Ascending aorta (tissue), 2 donors: ENCODE measurements at places on chromosomes 7 and 10.

GRCh38 chr7:115297656-115298055 lies 375.8 kb downstream of the MDFIC start:
- DNase-seq, result no peak

DNA sequence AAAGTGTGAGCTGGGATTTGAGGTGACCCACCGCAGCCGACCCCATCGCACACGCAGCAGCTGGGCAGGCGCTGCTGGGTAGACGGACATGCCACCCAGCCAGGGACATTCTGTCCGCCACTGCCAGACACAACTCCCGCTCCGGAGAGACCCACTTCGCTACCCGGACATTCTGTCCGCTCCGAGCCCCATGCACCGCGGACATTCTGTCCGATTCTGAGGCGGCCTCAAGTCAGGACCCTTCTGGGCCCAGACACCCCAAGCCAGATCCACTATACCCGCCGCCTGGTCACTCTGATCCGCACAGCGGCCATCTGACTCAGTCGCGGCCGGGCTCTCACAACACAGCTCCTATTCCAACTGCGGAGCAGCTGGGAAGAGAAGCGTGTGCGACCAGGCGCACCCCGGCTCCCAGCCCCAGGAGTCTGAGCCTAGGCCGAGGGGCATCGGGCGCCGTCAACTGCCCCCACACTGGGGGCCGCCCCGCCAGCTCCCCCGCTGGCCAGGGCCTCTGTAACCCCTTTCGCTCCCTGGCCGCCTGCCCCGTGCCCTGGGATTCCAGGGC lies 763 bp downstream of the PITX3 start:
- DNase-seq, result no peak

DNA sequence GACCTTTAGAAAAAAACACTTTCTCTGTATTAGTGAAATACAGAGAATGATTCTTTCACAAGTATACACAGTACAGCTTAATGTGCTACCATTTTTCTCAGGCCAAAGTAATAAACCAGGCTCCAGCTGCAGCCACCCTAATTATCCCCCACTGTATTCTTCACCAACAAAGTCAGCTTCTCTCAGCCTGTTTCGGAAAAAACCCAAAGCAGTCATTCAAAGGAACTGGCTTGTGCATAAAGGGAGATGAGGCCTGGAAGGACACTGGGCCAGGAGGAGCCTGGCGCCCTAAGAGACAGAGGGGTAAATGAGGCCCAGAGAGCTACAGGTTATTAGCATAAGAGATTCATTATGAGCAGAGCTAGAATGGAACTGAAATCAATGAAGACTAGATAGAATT lies 9.2 kb downstream of the USP54 start:
- no peak for DNase-seq

DNA sequence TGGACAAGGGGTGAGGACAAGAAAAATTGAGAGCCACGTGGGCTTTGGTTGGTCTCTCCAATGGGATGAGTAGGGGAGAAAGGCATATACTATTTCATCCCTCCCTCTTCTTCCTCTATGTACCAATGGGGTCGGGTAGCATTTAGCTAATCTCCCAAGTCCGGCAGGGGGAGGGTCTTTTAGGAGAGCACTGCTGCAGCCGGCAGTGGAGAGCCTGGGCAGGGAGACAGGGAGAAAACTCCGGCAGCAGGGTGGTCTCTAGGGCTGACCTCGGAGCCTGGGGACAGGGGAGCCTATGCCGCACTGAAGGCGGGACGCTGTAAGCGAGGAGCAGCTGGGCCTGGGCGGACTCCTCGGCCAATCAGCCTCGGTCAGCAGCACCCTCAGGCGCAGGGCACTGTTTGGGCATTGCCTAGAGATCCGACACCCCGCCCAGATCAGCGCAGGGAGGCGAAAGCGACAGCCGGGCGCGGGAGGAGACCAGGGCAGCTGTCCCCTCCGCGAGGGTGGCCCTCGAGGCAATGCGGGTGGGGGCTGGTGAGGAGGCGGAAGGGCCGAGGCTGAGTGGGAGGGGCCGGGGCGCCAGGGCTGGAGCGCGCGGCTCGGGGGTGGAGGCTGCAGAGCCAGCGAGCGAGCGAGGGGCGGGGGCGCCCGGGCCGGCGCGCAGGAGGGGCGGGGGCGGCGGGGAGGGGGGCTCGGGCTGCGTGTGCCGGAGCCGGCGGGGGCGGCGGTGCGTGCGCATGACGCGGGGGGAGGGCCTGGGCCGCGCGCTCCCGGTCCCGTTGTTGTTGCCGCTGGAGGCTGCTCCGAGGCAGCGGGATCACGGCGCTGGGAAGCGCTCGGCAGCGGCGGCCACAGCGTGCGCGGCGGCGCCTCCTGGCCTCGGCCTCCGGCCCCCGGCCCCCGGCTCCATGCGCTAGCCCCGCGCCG lies at the start of gene AGAP3:
AGAP3 (plus strand) TSS at position 785 of the 930 bp plus-strand sequence. CDS start 267 bp downstream, outside the sequence.
- DNase-seq, result peak; percentile 70

DNA sequence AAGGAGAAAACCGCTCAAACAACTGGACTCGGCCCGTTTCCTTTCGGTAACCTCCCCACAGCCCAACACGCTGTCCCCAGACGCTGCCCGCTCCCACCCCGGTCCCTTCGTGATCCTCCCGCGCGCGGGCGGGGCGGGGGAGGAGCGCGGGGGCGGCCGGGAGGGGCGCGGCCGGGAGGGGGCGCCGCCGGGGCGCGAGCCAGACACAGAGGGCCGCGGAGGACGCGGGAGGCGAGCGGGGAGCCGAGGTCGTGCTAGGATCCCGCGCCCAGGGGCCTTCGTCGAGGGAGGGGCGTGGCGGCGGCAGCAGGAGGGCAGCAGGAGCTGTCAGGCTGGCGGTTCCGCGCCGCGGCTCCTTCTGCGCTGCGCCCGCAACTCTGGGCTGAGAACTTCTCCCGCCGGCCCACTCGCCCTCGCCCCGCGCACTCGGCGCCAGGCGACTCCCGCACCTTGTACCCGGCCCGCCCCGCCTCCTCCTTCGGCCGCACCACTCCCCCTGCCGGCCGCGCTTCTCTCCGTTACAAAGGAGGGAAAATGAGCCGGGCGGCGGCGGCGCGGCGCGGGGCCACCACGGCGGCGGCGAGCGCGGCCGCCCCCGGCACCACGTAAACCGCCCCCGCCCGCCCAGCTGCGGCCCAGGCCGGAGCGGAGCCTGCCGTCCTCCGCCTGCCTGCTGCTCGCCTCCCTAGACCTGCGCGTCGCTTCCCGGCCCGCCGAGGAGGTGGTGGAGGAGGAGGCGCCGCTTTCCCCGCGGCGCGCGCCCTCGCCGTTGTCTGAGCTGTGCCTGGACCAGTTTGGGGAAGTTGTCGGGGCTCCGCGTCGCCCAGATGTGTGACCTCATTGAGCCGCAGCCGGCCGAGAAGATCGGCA lies at the start of gene CDK14:
CDK14 (plus strand) TSS at position 521 of the 870 bp plus-strand sequence; CDS start at position 828, 307 bp downstream.
- DNase-seq, result peak; percentile 88
